GM23248 (cell line): ENCODE measurements at places on chromosomes 12 and 14. TPM values are rescaled to one million over a fixed set of nuclear protein-coding genes. Genes with fewer than 3 reads are reported as not detected.
A peak's percentile ranks its signal among the peaks of the same experiment; 100 is the strongest.

GRCh38 chr12:31117203-31118011, 43.7 kb downstream of the DDX11 start:
- DNase-seq: peak; percentile 30

GRCh38 chr12:95100264-95101190, 27.1 kb upstream of the NR2C1 start:
- DNase-seq: no peak

Gene KTN1
- 116 and 119 TPM in 2 replicates for total RNA-seq

Gene ST8SIA1
- not detected in 2 replicates for total RNA-seq

- DNase-seq: no peak
Measured at GRCh38 chr12:130498589-130499385, 161.1 kb downstream of the PIWIL1 start.

DNA sequence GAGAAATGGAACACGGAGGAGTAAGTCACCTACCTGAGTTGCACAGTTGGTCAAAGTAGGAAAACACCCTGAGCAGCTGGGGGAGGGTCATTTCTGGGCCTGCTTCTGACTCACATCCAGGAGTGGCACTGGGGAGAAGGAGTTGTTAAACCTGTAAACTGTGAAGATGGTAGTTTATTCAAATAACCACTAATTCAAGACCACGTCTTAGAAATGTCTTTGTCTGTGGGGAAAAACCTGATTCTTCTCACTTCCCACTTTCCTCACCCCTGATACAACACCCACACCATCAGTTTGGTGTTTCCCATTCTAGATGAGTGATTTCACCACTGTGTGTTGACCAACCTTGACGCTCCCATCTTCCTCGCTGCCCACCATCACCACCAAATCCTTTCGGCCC, 207.1 kb downstream of the ANO4 start:
- no peak for DNase-seq

Gene CPM
- 8.5 and 13.7 TPM in 2 replicates for total RNA-seq

- DNase-seq: no peak
Measured at GRCh38 chr12:117331691-117332090, 29.7 kb downstream of the NOS1 start.

Gene MYH6
- not detected in 2 replicates for total RNA-seq

- DNase-seq: peak; percentile 85
Measured at GRCh38 chr12:32671930-32672780, 6.9 kb upstream of the DNM1L start.

Gene CLEC12A
- total RNA-seq: not detected in 2 replicates

- no peak for DNase-seq
Measured at GRCh38 chr12:96828169-96828789, 78.8 kb upstream of the NEDD1 start.

DNA sequence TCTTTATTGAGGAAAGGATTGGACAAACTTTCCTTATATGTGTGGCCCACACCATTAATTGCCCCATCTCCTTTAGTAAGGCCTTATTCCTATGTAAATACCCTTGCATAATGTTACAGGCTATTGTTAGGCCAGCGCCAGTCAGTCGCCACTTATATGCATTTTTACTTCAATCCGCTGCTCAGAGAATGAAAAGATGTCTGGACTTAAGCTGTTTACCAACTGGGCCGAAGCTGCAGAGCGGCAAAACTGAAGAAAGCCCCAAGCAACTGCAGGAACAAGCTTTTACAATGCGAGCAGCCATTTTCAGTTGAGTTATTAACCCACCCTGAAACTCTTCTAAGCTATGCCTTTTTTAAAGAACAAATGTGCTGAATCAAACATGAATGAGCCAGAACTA, 92.1 kb upstream of the OTX2 start:
- no peak for DNase-seq

Gene RHNO1
- 27.6 and 35.3 TPM in 2 replicates for total RNA-seq

Gene IGF1
- total RNA-seq: 1.4 and 2.9 TPM in 2 replicates

DNA sequence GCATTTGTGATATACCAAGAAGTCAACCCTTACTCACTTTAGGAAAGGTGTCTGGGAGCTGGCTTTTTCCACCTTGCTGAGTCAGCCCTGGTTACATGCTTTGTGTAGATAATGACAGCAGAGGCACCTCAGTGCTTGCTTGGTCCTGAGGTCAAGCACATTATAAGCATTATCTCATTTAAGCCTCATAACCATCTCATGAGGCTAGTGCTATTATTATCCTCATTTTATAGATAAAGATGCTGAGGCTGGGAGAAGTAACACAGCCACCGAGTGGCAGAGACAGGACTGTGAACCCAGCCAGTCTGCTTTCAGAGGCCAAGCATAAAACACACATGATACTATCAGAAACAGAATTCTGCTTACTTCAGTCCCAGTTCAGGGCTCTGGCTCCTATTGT, 29.4 kb downstream of the MAX start:
- DNase-seq: no peak

- no peak for DNase-seq
Measured at GRCh38 chr12:8031872-8032241, 659 bp upstream of the FOXJ2 start.

DNA sequence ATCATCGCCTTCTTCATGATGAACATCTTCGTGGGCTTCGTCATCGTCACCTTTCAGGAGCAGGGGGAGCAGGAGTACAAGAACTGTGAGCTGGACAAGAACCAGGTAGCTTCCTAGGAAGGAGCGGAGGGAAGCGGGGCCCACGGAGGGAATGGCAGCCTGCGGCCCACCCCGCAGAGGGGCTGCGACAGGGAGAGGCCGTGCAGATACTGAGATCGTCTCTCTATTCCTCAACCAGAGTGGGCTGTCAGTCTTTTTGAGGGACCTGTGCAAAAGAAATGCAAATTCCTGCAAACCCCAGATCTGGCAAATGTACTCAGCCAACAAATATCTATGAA, 186.2 kb upstream of the FKBP4 start:
- DNase-seq: no peak

Gene PTGDR
- not detected in 2 replicates for total RNA-seq

Gene BHLHE41
- 0.76 and 1.6 TPM in 2 replicates for total RNA-seq

GRCh38 chr12:104590022-104590421, 133.3 kb downstream of the CHST11 start:
- DNase-seq: no peak

DNA sequence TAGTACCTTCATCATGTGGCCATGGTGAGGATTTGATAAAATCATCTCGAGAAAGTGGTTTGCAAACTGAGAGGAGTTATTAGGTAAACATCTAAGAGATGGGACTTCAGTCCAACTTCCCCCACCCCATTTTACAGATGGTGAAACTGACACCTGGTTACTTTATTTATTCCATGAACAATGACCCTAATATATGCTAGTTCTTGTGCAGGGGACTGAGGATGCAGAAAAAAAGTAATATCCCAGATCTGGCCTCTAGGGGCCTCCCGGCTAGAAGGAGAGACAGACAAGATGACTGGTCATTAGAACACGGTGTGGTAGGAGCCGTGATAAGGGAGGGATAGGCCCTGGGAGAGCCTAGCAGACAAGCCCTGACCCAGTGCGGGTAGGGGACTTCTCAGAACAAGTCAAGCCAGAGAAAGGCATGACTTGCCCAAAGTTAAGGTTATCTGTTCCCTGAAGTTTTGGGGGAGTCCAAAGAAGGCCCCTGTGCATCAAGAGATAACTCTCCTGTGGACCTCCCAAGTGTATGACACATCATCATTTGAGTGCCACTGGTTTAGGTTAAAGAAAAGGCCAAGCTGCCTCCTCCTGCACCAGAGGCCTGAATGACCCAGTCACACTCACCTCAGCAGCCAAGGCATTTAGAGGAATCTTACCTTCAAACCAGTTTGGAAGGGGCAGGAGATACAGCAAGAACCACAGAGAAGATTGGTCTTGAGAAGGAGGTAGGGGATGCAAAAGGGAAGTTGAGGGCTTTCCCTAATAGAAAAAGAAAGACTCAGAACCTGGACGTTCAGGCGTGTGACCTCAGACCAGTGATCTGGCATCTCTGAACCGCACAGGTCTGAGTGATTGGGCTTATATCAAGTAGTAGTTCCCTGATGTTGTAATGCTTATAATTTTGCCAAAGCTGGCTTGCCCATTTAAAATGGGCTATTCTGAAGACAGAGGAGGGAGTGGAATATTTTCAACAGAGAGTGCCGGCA, 1.6 kb downstream of the CMKLR1 start:
- peak; percentile 63 for DNase-seq

Gene C12orf54
- not detected in 2 replicates for total RNA-seq

GRCh38 chr14:100067481-100067880, 2.3 kb downstream of the EVL start:
- no peak for DNase-seq

Gene MYO1A
- total RNA-seq: not detected in 2 replicates

Gene ERP27
- not detected in 2 replicates for total RNA-seq

GRCh38 chr14:69079747-69080146, 73.2 kb downstream of the DCAF5 start:
- no peak for DNase-seq

Gene FOXG1
- not detected in 2 replicates for total RNA-seq

Gene HOXC12
- total RNA-seq: not detected in 2 replicates

GRCh38 chr14:80973931-80974641, 18.7 kb downstream of the TSHR start:
- DNase-seq: peak; percentile 48

Gene TAS2R8
- total RNA-seq: not detected in 2 replicates

DNA sequence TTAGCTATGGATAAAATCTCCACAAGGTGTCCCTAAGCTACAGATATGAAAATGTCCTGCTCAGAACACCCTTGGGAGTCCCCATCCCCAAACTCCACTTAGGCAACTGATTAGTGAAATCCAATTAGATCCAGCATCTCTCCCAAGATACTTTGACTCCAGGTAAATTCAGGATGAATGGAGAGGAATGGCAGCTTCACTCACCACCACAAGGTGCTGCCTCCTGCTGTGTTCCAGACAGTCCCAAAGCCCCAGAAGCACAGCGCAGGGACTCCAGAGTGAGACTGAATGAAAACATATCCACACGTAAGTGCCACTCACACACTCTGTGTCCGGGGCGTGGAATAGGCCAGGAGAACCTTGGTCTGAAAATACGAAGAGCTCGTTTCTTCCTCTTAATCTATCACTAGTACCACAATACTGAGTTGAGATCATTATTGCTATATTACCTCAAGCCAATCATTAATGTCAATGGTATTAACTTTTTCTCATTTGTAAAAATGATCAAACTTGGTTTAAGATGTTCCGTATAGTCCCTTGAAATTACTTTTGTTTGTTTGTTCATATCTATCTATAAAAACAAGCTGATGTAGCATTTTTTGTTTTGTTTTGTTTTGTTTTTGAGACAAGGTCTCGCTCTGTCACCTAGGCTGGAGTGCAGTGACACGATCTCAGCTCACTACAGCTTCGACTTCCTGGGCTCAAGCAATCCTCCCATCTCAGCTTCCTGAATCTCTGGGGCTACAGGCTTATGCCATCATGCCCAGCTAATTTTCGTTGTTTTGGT, 70.0 kb upstream of the BICD1 start:
- no peak for DNase-seq

GRCh38 chr12:95204141-95204866, 13.0 kb downstream of the FGD6 start:
- peak; percentile 90 for DNase-seq

Gene TEX52
- not detected in 2 replicates for total RNA-seq

- DNase-seq: peak; percentile 96
Measured at GRCh38 chr12:63917864-63918799, 73.6 kb downstream of the SRGAP1 start.

DNA sequence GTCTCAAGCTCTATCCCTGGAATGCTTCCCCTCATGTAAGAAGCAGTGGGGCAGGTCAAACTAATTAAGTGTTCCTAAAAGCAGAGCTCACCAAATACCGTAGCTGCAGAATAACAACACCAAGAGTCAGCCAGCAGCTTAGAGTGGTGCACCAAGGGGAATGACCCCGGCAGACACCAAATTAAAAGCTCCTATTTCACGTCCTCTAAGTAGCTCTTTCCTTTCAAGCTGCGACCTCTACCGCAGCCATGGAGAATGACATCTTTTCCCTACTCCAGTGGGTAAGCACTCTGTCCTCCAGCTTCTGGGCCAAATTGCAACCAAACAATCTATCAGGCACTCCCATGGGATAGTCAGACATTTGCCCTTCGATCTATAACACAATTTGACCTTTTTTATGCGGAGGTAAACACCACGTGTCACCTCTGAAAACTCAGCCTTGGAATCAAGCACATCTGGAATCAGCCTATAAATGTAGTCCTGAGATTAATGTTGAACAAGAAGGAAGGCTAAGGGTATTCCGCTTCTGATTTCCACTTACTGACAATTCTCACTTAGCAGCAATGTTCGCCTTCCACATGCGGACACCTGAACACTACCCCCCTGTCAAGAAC, 67.6 kb upstream of the CDKN3 start:
- DNase-seq: peak; percentile 69

DNA sequence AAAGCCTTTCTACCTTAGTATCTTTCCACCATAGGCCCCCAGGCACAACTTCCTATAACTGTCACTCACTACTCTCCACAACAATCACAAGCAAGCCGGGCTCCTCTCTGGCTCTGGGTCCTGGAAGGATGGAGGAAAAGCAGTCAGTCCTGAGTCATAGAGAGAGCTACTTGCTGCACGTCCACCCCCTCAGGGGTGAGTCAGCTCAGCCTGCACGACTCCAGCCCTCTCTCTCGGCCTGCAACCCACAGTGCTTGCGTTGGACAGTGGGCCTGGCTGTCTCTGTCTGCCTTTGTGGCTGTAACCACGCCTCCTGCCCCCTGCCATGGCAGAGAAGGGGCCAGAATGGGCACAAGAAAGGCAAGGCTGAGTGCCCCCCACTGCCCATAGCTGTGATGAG, 154.1 kb upstream of the FKBP4 start:
- peak; percentile 99 for DNase-seq

DNA sequence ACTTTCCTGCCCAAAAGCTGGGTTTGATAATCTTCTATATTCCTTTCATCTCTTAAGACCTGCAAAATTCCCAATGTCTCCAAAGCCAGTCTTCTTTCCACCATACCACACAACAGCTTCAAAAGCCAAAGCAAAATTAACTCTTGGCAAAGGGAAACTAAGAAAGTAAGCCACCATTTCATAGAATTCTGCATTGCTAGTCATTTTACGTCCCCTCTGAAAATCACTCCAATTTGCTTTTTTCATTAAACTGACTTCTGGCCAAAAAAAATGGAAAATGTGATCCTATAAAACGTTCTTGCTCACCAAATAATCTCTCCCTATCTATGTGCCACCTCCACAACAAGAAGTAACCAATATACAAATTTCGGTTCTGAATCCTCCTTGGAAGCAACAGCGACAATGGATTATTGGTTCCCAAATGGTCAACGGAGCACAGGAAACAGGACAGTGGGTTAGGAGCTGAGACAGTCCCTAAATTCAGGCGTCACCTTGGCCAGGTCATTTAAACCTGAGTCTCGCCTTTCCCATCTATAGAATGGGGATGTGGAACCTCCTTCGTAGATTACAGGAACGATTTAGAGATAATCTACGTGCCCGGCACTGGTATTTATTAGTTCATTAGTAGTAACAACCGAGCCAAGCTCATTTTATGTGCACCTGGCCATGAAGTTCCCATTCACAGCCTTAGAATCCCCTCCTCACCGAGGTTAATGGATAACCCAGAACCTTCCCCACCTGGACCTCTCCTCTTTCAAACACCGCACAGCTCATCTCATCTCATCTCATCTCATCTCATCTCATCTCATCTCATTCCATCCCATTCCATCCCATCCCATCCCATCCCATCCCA, 1.2 kb downstream of the NT5DC3 start:
- DNase-seq: no peak

Gene RNASE8
- total RNA-seq: not detected in 2 replicates
